Foreskin melanocyte (primary cell): ENCODE measurements at places on chromosomes 7 and 10.
A peak's percentile ranks its signal among the peaks of the same experiment; 100 is the strongest.

DNA sequence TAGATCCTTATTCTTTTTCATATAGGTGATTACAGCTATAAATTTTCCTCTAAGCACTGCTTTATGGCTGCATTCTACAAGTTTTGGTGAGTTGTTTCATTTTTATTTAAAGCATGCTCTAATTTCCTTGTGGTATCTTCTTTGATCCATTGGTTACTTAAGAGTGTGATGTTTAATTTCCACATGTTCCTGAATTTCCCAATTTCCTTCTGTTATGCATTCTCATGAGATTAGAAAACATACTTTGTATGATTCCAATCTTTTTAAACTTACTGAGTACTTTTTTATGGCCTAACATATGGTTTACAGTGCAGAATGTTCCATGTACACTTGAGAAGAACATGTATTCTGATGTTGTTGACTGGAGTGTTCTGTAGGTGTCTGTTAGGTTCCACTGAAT, 53.4 kb downstream of the MYL10 start:
- DNase-seq: no peak

GRCh38 chr10:17113889-17114540, 15.6 kb downstream of the CUBN start:
- no peak for DNase-seq

DNA sequence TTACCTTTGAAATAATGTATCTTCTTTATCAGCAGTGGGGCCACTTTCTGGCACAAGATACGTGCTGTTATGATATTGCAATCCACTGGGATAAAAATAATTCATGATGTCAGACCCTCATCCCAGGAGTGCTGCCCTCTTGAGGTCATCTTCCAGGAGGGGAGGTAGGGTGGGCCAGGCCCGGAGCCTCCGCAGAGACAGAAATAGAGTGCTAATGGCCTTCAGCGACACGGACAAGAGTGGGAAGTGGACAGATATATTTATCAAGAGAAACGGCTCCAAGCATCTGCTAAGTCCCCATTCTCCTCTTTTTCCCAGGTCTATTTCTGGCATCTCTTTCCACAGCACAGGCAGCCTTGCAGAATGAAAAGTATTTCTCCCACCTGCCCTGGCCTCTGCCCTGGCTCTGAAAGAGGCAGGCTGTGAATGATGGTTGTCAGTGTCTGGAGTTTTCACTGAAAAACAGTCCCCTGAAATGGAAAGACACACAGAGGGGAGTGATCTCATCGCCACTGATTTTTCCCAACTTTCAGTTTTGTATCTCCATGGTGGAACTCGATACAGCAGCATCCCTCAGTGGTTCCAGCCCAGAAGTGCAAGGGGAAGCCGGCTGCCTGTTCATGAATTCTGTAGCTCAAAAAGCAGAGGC, 251.7 kb upstream of the MYO3A start:
- DNase-seq: no peak

- no peak for DNase-seq
Observed at GRCh38 chr7:130430115-130430514, 10.7 kb downstream of the CEP41 start.

DNA sequence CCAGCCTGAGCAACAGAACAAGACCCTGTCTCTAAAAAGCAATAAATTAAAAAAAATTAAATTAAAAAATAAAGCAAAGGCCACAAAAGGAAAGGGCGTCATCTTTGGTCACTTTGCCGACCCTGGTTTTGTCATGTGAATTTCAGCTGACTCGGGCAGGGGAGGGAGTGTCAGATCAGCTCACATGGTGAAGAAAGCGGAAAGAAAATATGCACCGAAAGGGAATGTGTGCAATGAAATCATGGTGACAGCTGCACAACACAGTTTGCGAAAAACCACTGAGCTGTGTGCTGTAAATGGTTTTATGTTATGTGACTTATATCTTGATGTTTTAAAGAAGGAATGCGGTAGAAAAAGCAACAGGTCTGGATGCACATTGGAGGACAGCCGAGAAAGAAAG, 39.8 kb downstream of the RCC1L start:
- peak; percentile 31 for DNase-seq

GRCh38 chr10:16828701-16829175, 11.5 kb upstream of the RSU1 start:
- DNase-seq: peak; percentile 63

DNA sequence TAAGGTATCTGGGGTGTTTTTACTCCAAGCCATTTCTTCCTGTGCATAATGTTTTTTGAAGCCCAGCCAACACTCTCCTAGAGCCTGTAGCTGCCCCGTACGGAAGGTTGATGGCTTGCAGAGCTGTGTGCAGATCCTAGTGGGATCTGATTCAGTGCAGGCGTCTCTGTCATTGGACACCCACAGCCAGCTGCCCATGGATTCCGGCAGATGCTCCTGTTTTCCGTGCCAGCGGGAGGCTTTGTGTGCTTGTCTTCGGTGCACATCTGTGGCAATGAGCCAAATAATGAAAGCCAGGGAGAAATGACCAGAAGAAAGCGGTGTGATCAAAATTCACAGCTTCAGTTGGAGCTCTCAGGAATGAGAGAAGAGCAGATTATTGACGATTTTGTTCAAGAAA, 426.4 kb downstream of the TYW1 start:
- no peak for DNase-seq

DNA sequence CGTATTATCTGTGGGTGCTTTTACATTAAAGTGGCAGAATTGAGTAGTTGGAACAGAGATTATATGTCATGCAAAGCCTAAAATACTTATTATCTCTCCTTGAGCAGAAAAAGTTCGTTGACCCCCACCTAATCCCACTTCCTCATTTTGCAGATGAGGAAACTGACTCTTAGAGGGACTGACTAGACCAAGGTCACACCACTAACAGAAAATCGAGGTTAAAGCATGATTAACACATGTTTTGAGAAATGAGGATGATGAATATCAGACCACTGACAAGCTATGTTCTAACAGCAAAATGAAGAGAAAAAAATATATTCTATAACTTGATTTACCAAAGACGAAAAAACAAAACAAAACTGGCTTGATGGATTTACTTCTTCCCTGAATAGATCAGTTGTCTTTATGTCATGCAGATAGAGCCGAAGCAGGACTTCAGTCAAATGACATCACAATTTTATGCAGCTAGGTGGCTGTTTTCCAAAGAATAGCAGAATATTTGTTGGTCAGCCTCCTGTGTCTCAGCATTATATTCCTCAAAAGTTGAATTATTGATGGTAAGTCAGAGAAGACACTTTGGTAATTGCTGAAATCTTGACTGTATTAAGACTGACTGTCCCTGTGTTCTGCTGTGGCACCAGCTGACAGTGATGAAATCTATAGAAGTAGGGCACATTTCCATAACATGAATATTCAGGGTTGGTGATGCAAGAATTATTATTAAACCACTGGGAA, 24.2 kb upstream of the SMIM30 start:
- no peak for DNase-seq

DNA sequence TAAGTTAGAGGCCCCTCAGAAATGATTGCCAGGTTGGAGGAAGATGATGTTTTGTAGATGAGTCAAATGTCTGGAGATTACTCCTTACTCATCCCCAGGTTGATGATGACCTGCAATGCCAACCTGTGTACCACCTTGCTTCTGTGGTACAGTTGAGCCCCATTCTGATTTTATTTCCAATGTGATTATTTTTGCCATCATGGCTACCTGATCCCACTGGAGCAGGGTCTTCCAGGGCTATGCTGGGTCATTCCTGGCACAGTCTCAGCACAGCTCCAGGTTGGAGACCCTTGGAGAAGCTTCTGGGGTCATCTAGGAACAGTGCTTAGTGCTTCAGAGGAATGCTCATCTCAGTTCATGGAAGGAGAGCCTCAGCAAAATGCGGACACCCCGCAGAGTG, 34.3 kb downstream of the LRRC18 start:
- DNase-seq: no peak

GRCh38 chr10:11068861-11069633, 51.4 kb downstream of the CELF2 start:
- DNase-seq: no peak

- no peak for DNase-seq
Observed at GRCh38 chr10:9613338-9614075, 1404.2 kb upstream of the CELF2 start.

GRCh38 chr7:146652176-146652575, 535.6 kb downstream of the CNTNAP2 start:
- no peak for DNase-seq
